Inflammatory macrophage (primary cell): ENCODE measurements at places on chromosomes 1 and 21.

DNA sequence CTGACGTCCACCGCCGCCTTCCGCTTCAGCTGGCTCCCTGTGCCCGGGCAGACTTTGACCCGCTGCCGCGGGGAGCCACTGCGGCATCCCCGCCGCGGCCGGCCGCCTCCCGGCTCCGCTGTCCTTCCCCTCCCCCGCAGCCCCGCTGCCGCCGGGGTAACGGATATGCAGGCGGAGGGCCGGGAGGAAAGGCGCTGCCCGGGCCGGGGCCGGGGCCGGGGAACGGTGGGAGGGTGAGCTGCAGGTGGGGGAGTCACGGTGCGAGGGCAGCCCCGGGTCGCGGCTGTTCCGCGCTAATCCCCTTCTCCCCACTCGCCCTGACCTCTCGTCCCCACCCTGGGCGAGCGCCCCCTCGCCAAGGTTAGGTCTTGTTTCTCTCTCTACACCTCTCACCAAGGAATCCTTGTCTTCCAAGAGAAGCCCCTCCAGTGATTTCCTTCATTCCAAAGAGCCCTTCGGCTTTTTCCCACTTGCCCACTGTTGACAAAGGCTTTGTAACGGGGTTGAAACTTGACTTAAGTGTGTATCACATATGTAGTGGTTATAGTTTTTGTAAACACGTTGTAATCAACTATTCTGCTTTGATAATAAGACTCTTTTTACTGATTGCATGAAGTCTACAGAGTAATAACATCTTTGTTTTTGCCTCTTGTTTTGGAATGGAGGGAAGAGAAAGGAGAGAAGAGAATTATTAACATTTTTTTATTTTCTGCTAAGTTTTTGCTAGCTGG lies 669 bp downstream of the XPR1 start:
- no peak for DNase-seq

GRCh38 chr1:180407051-180407450 lies 95.3 kb downstream of the ACBD6 start:
- no peak for DNase-seq

GRCh38 chr1:41662765-41663437 lies 178.4 kb upstream of the EDN2 start:
- DNase-seq = no peak

DNA sequence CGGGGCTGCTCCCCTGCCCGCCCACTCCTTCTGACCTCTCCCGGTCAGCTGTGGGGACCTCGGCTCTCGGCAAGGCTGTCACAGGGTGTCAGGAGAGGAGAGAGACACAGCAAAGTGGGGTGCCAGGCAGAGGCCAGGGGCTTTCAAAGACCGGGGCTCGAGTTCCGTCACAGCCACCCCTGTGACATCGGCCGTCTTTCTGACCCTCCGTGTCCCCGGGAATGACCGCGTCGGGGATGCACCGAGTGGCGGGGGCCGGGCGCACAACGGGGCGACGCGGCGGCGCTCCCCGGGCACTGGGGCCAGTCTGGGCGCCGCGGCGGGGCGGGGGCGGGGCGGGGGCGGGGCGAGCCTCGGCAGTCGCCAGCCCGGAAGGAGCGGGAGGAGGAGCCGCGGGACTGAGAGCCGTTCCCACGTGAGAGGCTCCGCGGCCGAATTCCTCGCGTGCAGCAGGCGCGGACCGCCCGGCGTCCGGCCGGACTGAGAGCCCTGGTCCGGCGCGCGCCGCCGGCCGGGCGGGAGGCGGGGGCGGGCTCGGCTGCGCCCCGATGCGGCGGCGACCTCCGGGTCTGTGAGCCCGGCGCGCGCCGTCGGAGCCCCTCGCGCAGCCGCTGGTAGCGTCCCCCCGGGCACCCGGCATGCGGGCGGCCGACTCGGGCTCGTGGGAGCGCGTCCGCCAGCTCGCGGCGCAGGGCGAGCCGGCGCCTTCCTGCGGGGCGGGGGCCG lies 229.7 kb upstream of the TMEM51 start:
- peak; percentile 27 for DNase-seq

- DNase-seq = no peak
These were observed 722.3 kb downstream of the PLA2G4A start for GRCh38 chr1:187551061-187551460.

GRCh38 chr1:36166938-36167905 lies 11.3 kb downstream of the MAP7D1 start:
- DNase-seq = no peak

DNA sequence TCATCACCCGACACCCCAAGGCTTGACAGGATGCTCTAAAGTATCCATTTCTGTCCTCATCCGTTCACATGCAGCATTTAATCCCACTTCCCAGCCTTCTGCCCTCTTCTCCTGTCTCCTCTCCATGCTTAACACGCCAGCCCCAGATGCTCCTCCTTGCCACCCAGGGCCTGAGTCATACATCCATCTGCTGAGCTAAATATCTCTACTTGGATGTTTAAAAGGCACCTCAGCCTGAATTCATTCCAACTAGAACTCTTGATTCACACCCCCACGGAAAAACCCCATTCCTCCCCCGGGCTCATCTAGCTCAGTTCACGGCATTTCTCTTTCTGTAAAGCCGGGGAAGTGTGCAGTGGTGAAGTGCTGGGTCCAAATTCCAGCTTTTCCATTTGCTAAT lies 27.7 kb downstream of the TEX35 start:
- no peak for DNase-seq

- no peak for DNase-seq
These were observed 84.3 kb upstream of the COA6 start for GRCh38 chr1:234288946-234289345.

DNA sequence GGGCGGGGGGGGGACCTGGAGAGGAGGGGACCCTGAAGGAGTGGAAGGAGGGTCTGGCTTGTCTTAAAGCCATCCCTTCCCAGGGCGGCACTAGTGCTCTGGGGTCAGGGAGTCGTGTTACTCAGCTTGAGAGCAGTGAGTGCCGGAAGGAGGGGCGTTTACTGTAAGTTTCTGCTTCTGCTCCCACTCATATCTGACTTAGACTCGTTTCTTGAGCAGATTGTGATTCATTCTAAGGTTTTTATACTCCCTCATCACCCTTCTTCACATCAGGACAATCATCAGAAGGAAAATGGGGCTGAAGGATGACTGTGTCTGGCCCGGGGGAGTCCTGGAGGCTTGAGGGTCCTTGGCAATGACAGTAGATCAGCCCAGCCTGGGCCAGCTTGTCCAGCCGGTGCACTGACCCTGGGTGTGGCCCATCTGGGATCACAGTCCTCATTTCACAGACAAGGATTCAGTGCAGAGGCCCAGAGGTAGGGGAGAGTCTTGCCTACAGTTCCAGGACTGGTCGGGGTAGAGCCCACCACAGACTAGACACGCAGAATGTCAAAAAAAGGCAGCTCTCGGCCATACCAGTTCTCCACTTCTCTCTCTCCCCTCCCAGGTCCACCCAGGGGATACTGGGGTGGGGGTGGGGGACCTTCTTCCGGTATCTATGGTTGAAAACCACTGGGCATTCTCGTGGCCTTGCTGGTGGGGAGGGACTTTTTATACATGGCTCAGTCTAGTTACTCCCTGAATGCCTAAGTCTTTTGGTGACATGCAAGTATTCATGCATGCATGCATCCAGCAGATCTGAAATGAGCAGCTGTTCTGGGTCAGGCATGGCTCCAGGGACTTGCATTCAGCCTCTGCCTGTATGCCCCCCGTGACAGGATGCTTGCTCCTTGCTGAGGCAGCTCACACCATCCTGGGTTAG lies 5.1 kb downstream of the TNFRSF8 start:
- DNase-seq = no peak

DNA sequence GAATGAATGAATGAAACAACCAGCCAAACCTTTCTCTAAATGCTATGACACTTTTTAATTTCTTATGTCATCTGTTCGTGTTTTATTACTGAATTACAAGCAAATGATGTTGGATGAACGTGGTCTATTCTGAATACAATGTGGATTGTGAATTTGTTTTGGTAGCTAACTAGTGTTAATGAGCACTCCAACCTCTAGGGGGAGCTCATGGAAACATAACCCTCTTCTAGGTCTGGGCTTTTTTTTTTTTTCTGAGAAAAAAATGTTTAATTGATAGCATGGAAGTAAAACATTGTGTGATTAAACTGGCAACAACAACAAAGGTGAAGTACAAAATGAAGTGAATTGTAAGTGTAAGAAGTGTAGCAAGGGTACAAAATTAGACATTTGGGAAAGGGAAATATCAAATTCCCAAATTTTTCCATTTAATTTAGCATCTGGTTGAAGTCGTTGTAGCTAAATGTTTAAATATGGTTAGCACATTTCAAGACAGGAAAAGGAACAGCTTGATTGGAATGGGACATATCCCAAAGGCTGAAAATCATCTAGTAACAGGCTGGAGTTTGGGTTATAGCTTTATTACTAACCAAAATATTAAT lies 42.6 kb upstream of the PTGS2 start:
- peak; percentile 65 for DNase-seq

DNA sequence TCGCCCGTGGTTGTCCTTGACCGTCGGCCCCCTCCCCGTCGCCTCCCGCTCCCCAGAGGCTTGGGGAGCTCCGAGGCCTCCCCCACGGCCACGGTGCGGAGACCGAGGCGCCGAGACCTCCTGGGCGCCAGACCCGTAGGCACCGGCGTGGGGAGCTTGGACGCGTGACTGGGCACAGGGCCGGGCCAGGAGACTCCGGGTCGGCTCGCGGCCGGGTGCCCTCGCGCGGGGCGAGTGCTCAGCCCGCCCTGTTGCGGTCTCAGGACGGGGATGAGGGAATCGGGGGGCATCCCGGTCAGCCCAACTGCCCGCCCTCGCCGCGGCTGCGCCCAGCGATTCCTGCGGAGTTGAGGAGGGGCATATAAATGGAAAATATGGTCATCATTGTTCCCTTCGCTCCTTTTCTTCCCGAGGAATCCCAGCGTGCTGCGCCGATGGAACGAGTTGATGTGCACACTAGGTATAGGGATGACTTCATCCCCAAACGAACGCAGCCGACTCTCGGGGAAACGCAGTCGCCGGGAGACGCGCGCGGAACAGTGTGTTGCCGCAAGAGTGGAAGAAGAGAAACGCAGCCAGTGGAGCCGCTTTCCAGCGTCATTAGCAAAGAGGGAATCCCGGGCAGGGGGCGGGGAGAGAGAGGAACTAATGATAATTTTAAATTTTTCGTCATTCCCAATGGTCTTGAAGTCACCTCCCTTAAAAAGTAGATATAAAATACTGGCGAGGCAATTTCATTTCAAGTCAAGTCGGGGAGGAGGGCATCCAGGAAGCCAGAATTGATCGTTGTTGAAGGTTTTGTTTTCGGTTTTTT lies 747 bp upstream of the ENAH start:
- no peak for DNase-seq

DNA sequence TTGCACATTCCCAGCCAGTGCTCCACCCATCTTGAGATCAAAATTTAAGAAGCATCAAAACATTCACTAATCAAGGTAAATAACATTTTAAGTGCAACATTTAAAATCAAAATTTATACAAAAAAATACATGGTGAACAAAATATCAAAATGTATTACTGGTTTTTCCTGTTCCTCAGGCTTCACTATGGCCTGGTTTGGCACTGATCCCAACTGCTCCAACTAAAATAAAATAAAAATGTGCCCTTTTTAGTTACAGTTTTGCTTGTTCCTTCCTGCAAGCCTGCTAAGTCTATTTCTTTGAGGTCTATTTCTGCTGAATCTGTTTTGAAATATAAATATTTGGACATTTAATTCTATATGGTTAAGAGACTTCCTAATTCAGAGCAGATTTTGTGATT lies 54.9 kb downstream of the ADAMTS1 start:
- no peak for DNase-seq
